NCI-H2171 (cell line): ENCODE measurements at places on chromosomes 3 and 15.

DNA sequence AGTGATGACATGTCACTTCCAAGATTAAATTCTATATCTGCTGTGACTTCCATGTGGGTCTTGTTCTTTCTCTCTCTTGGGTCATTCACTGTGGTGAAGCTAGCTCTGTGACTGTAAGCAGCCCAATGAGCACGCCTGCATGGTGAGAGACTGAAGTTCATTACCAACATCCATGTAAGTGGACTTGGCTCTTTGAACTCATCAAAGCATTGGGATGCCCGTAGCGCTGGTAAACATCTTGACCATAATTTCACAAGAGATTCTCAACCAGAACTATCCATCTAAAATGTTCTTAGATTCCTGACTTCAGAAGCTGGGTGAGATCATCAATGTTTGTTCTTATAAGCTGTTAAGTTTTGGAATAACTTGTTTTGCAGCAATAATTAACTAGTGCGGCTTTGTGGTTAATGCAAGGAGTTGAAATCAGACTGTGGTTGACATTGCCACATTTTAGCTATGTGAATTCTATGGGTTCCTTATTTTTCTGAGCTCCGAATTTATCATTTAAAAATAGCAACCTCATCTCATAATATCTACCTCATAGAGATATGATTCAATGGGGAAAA lies 31.6 kb upstream of the LRRC3B start:
- DNase-seq = no peak

- no peak for DNase-seq
Observed at GRCh38 chr3:41111011-41111410, 88.3 kb upstream of the CTNNB1 start.

- no peak for DNase-seq
Observed at GRCh38 chr3:6416049-6416661, 444.8 kb upstream of the GRM7 start.

DNA sequence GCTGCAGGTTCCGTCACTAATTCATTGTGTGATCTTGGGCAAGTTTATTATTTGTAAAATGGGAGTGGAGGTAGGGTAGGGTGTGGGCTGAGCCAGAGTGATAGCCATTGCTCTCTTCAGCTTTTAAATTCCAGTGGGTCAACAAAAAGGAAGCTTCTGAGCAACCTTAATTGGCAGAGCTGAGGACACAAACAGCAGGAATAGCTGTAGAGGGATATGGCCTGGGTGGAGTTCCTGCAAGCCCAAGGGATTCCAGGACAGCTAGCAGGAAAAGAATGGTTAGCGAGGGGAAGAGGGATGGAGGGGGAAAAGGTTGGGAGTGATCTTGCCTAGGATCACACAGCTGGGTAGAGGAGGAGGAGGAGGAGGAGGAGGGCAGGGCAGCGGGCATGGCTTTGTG lies 11.4 kb downstream of the CCK start:
- no peak for DNase-seq

DNA sequence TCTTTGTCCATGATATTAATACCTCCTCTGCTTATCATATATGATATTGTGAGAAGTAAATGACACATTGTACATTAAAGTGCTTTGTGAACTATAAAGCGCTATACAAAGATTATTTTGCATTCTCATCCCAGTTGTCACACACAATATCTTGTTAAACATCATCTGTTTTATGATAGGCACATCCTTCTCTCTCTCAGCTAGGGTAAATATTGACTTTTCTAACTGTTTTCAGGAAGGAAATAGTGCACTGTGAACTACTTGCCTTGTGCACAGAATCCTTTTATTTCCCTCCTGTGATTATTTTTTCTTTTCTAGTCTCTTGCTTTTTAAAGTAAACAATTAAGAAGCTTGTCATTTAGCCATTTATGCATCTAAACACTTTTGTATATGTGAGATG lies 388.2 kb downstream of the LPP start:
- DNase-seq = no peak

DNA sequence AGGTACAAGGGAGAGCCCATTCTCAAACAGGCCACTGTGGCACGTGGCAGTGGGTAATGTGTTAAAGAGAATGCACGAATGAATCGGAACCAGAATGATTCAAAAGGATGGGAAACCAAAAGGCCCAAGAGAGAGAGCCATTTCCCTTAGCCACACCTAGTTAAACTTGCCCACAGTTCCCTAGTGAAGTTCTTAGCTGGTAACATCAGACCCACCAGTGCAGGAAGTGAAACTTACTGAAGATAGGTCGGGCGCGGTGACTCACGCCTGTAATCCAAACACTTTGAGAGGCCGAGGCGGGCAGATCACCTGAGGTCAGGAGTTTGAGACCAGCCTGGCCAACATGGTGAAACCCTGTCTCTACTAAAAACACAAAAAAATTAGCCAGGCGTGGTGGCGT lies 97.1 kb downstream of the MEX3B start:
- DNase-seq = no peak

GRCh38 chr15:43210807-43211206 lies 10.0 kb downstream of the EPB42 start:
- DNase-seq = no peak

DNA sequence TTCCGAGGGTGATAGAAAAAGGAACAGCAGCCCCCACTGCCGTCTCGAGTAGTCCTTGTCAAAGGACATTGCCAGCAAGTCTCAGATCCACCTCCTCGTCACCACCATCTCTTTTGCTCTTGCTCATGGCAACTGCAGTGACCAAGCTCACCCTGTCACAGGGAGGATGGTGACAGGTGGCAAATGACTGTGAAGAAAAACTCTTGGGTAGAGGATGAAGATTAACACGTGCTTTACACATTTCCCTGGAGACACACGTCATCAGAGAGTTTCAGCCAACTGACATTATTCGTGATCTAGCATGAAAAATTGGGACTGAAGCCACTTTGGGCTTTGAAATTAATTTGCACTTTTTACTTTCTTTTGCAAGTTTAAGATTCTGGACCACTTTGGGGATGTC lies 174.3 kb downstream of the EBLN2 start:
- no peak for DNase-seq

DNA sequence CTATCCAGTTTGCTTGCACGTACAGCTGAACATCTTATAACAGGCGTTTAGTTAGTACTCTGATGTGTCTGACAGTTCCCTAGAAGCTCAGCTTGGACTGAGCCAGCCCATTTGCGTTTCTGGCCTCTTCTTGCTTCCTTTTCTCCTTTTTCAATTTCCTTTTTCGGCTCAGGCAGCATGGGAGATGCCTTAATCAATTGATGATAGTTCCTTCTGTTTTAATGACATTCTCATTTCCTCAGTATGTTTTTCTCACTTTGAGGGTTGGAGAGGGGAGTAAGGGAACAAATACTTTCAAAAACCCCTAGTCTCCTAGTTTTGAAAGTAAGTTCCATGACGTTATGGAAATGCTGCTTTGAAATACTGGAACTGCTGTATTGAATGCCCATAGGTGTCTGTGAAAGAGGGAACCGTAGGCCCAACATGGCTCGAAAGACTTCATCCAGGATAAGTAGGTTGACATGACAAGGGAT lies 18.9 kb downstream of the IL1RAP start:
- no peak for DNase-seq

- DNase-seq = no peak
Observed at GRCh38 chr3:125460233-125460632, 59.8 kb downstream of the SNX4 start.

DNA sequence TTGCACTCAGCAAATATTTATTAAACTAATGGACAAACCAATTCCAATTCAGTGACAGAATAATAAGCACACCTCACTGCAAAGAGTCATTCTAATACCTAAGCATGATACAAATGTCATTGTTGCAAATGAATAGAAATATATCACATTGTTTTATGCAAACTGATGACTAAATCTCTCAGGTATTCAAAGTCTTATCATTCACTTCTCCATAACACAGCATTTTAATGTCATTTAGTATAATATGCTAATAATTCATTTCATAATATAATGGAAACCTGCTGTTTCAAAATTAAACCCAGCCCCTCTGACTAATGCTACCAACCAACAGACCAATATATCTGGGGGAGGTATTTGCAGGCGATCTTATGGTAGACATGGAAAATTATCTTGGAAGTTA lies 71.8 kb downstream of the FGF7 start:
- DNase-seq = no peak

GRCh38 chr3:53571264-53571663 lies 76.9 kb downstream of the CACNA1D start:
- no peak for DNase-seq
